Pulmonary artery endothelial cell (primary cell): ENCODE measurements at places on chromosomes 1 and 21. TPM values are rescaled to one million over a fixed set of nuclear protein-coding genes. Genes with fewer than 3 reads are reported as not detected.

DNA sequence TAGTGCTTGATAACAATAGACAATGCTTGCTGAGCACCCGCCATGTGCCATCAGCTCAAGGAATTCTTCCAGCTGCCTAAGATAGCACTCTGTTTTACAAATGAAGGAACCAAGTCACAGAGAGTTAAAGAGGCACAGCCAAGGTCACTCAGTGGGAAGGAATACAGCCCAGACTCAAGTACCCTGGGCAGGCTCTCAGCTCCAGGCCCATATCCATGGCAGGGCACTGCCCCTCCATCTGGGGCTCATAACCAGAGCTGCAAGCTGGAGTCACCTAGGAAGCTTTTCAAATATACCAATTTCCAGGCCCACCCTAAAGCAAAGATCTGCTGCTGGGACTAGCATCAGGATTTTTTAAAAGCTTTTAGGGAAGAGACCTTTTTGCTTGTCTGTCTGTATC, 1.6 kb downstream of the CLEC20A start:
- no peak for DNase-seq

DNA sequence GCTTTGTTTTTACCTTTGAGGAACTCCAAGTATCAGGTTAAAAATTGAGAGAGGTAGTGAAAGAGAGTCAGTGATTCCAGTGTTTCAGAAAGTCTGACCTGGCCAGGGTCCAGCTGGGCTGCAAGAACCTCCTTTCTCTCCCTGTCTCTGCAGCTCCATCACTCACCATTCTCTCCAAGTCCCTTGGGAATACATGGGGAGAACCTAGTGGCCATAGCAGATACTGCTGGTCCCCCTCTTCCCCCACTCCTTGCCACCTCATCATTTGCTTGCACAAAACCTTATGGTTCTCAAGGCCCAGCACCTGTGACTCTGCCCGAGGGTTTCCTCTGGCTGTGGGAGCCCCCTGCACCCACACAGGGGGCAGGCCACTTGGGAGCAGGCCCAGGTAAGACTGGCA, 279.5 kb downstream of the KIF26B start:
- DNase-seq, result no peak

DNA sequence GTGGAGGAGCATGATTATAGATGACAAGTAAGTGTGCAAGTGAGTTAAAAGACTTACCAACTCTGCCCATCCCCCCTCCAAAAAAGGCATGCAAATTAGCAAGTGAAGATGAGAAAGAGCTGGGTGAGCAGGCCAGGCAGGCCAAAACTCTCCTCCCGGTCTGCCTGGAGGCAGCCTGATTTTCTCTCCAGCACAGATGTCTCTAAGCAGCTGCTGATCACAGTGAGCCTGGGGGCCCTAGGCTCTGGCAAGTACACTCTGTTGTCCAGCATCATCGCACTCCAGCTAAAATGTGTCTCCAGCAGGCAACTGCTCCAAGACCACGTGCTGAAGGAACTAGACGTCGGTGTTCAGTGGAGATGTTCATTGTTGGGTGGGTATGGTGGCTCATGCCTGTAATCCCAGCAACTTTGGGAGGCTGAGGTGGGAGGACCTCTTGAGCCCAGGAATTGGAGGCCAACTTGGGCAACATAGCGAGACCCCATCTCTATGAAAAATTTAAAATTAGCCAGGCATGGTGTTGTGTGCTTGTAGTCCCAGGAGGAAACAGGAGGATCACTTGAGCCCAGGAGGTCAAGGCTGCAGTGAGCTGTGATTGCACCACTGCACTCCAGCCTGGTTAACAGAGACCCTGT, 56.7 kb upstream of the PUM1 start:
- DNase-seq, result no peak

DNA sequence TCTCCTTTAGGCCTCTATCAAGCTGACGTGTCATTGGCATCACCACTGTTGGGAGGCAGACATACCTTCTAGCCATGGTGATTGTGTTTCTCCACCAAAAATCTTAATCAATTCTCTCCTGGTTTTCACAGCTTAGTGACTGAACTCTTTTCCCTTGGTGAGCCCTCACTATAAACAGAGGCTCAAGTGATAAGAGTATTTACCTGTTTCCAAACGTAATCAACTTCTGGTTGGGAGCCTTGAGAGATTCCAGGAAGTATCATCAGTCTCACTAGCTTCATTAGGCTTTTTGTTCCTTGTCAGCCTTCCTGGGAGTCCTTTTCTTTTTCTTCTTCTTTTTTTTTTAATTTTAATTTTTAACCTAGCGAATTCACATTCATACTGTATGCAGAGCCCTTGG, 33.8 kb upstream of the KCNQ4 start:
- no peak for DNase-seq

DNA sequence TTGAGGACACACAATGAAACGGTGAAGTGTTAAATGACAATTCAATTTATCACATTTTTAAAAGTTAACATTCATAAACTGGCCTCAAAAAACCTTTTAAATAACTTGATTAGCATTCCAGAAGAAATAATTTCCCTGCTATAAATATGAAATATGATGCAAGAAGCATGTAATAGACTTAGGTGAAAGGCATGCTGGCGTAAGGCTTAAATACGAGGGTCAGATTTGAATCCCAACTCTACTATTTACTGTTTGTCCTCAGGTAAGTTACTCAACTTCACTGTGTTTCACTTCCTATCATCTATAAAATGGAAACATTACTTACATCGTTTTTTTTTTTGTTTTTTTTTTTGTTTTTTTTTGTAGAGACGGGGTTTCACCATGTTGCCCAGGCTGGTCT, 40.8 kb downstream of the EPRS1 start:
- no peak for DNase-seq

- no peak for DNase-seq
Measured at GRCh38 chr1:40067023-40067422, 26.5 kb downstream of the CAP1 start.

DNA sequence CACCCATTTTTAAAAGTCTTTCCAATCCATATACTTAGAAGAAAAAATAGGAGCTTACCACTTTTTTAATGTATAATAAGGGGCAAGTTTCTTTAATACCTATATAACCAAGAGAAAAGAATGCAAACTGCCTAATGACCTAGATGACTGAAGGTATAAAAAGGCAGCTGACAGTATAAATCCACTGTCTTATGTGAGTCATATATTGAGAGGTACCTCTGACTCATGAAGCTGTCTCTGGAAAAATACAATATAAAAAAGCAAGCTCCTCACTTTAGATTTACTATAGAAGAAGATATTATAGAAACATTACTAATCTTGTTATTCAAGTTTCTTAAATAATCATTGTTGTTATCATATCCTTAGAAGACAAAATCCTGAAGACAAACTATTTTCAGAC, 144.2 kb downstream of the VAV3 start:
- no peak for DNase-seq

DNA sequence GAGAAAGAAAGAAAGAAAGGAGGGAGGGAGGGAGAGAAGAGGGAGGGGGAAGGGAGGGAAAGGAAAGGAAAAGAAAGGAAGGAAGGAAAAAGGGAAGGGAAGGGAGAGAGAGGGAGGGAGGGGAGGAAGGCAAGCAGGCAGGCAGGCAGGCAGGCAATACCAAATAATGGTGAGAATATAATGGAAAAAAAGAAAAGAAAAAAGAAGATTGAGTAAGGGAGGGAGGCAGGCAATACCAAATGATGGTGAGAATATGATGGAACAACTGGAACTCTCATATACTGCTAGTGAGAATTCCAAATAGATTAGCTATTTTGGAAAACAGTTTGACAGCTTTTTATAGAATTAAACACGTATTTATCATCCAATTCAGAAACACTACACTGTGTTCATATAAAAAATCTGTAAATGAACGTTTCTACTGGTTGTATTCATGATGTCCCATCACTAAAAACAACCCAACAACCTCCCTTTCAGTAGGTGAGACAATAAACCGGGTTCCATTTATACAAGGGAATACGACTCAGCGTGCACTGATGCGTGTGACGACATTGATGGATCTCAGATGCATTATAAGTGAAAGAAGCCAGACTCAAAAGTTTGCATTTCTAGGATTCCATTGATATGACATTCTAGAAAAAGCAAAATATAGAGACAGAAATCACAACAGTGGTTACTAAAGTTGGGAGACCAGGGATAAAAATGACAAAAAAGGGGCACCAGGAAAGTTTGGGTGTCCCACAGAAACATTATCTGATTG, 226.4 kb downstream of the DSCAM start:
- no peak for DNase-seq

DNA sequence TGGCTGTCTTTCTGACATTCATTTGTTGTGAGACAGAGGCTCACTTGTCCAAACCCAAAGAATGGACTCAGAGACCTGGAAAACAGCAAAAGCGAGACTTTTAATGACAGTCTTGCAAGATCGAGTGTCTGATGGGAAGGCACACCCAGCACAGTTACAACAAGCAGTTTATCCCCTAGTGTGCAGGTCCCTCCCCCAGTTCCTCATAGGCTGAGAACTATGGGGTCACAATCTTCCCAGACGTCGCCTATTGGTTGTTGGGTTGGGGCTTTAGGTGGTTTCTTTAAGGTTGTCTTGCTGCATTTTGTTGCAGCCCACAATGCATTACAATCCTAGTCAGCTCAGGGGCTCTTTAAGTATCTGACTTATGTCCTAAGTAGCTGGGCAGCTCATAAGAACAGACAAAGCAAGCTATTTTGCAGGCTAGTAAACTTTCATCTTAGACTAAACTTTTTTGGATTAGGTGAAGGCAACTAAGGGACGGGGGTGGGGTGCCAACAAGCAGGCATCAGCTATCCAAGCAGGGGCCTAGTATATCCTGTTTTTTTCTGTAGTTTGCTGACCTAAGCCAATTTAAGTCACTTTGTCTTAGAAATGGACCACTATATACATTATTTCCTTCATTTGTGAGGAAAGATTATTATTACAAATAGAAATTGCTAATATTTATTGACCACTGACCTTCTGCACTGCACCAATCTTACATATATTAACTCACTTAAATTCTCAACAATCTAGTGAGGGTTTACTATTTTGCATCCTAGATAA, 151.8 kb downstream of the SETD4 start:
- DNase-seq, result no peak

GRCh38 chr1:1315435-1315954, 7.1 kb downstream of the PUSL1 start:
- DNase-seq, result no peak

DNA sequence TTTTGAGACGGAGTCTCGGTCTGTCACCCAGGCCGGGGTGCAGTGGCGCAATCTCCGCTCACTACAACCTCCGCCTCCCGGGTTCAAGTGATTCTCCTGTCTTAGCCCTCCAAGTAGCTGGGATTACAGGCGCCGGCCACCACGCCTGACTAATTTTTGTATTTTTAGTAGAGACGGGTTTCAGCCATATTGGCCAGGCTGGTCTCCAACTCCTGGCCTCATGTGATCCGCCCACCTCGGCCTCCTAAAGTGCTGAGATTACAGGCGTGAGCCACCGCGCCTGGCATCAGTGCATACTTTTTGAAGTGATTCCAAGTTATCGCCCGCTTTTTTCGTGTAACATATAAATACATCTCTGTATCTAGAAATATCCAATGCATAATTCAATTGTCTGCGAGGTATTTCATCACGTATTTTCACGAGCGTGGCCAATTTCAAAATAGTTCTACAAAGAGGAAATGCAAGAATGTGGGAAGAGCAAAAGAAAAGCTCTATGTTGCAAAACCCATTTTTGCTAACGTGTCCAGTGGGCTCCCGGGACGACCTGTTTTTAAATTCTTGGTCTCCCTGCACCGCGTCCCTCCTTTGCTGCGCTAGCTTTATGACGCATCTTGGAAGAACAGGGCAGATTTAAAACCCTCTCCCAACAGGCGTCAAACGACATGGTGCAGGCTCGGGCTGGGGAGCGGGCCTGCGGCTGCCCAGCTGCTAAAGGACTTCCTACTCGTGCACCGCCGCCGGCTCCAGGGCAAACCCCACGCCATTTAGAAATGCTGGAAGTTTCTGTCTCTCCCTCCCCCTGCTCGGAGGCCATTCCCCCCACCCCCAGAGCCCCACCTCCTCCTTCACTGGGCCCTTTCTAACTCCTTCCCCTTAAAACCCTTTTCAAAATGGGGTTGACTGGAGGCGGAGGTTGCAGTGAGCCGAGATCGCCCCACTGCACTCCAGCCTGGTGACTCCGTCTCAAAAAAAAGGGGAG, 923 bp upstream of the IFNGR2 start:
- no peak for DNase-seq

DNA sequence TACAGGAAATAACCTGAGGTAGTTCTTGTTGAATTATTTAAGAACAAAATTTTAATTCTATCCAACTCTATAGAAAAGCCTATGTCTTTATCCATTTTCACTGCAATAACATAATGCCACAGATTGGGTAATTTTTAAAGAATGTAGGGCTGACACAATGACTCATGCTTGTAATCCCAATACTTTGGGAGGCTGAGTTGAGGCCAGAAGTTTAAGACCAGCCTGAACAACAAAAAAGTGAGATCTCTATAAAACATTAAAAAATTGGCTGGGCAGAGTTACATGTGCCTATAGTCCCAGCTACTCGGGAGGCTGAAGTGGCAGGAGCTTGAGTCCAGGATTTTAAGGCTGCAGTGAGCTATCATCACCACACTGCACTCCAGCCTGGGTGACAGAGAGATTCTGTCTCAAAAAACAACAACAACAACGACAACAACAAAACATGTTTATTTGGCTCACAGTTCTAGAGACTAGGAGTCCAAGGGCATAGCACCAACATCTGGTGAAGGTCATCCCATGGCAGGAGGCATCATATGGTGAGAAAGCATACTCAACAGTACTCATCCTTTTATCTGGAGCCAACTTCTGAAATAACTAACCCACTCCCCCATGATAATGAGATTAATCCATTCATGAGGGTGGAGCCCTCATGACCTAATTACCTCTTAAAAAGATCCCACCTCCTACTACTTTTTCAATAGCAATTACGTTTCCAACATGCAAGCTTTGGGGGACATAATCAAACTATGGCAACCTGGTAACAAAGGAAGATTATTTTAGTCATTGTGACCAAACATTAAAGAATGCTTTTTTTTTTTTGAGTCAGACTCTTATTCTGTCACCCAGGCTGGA, 59.6 kb downstream of the ABL2 start:
- no peak for DNase-seq

DNA sequence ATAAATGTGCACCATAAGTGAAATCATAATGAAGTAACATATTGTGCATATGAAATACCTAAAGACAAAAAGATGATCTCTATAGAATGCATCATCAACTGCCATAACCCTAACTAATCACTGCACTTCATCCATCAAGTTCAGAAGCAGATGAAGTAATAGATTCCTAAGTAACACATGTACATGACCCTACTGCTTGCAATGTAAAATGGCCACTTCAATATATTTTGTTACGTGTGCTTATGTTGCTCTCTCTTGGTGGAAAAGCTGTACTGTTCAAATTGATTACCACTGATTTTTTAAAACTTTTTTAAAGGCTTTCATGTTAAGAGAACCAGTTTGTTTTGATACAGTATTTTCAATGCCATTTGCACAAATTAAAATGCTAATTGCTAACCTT, 141.8 kb downstream of the TTLL7 start:
- no peak for DNase-seq

GRCh38 chr1:31793086-31793485, 22.7 kb downstream of the SPOCD1 start:
- no peak for DNase-seq

DYNLT4 gene
- total RNA-seq, result 0.20 and 0.28 TPM in 2 replicates

CCDC185 gene
- total RNA-seq, result not detected in 2 replicates

ETNK2 gene
- total RNA-seq, result 13.5 and 14.2 TPM in 2 replicates

GGPS1 gene
- 28.4 and 28.7 TPM in 2 replicates for total RNA-seq
